Activated T-helper 1 cell treated with Interleukin-2 at 50 U/mL for 16 hours (primary cell): ENCODE measurements at places on chromosomes 5 and 9.

GRCh38 chr9:133160742-133161546 lies 2.8 kb downstream of the GBGT1 start:
- no peak for DNase-seq

DNA sequence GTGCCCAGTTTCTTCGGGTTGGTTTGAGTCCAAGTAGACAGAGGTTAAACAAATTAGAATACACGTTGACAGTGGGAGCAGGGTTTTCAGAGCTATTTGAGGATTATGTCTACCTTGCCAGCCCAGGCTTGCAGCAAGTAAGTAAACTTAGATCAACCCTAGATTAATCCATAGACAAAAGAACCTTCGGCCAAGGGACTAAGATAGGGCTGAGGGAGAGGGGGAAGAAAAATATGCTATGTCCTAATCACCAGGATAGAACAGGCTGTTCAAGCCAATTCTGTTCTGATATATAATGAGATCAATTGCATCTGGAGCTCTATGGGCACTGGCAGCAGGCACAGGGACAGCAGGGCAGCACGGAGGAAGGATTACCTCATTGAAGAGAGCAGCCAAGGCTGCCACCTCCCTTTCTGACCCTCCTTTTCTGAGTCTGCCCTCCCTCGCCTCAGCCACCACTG lies 377.7 kb downstream of the PIK3R1 start:
- DNase-seq = no peak

GRCh38 chr5:122478741-122479442 lies 166.9 kb downstream of the SNCAIP start:
- DNase-seq = no peak

DNA sequence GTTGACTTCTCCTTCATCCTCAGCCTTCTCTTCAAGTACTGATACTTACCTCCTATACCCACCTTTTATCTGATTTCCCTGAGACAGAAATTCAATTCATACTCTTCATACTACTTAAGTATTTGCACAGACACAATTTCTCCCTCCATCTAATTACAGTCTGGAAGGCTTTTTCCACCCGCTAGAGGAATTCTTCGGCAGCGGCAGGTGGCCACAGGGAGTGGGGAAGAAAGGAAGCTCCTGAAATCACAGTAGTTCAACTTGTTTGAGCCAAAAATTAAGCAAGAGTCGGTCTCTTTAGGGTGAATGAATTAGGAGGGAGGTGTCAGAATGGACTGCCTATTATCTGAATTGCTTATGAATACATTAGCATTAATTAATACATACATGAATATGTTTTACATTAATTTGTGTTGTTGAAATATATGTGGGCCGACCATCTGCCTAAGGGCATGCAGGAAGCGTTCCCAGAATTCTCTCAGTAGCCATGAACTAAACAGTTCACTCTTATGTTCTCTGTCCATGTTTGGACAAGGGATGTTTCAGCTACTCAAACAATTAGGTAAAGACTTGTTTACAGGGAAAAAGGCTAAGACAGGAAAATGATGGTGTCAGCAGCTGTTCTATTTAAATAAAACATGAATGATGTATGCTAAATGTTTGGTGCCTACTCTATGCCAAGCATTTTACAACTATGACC lies 101.4 kb upstream of the SMARCA2 start:
- DNase-seq = no peak

DNA sequence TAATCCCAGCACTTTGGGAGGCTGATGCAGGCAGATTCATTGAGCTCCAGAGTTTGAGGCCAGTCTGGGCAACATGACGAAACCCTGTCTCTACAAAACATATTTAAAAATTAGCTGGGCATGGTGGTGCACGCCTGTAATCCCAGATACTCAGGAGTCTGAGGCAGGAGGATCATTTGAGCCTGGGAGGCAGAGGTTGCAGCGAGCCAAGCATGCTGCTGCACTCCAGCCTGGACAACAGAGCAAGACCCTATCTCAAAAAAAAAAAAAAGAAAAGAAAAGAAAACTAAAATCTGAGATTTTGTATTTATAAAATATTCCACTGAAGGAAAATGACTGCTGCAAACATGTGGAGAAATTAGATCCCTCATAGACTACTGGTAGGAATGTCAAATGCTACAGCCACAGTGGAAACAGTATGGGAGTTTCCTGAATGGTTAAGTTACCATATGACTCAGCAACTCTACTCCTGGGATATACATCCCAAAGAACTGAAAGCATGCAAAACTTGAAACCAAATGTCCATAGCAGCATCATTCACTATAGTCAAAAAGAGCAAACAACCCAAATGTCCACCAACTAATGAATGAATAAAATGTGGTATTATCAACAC lies 106.1 kb downstream of the UBAP2 start:
- no peak for DNase-seq

DNA sequence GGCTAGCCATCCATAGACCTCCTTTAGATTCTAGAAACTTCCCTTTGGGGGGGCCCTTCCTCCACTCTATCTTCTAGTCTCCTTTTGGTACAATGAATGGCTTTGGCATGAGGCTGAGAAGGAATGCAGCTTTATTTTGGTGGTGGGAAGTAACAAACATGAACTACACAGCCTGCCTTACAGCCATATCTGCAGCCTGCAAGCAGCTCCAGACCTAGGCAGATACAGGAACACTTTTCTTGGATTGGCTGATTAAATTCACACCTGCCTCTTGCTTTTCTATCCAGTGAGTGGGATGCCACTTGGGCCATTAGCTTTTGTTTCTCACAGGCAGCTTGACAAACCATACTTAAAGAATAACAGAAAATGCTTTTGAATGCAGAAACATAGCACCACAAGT lies 28.2 kb downstream of the NR6A1 start:
- no peak for DNase-seq
